ENCODE measurements at places on chromosomes 16 and 17.

DNA sequence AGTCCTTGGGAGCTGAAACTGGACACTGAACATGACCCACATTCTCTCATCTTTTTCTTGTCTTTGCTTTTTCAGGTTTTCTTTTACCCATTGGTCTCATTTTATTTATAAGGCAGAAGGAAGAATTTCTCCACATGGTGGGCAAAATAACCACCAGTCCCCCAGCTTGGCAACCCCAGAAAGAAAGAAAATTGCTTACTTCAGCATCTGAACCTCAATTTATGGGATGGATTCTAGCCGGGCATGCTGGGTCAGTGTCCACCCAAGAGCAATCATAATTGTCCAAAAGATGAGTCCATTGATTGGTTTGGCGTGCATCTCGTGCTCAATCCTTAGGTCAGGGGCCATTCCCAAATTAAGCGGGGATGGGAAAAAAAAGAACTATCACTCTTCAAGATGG, 163.7 kb downstream of the TMEM114 start:
- DNase-seq, result no peak

GRCh38 chr16:14321542-14321941, 250.4 kb downstream of the MRTFB start:
- peak; percentile 53 for DNase-seq

GRCh38 chr17:5672141-5672540, 87.8 kb upstream of the NLRP1 start:
- no peak for DNase-seq

DNA sequence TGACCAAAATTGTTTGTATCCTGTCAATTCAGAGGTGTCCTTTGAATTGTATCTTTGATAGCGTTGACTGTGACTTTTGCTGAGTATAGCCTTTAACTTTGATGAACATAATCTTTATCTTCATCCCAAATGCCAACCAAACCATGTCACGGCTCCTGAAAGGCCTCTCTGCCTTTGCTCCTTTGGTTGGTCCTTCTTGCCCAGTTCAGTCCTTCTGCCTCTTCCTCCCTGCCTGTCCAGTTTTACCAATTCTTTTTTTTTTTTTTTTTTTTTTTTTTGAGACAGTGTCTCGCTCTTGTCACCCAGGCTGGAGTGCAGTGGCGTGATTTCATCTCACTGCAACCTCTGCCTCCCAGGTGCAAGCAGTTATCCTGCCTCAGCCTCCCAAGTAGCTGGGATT, 12.9 kb upstream of the VPS4A start:
- no peak for DNase-seq

DNA sequence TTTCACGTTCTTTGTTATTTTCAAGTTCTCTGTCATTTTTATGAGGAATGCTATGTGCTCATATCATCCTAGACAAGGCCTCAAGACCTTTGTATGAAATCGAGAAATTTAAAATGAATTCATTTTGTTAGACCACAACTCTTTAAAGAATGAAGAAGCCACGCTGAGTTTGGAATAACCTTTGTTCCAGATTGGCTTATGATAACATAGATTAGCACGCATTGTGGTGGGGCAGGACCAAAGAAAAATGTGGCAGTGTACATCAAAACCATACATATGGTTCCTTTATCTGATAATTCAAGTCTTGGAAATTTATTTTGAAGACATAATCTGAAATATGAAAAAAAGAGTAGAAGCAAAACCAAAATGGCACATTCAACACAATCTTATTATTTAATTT, 2.2 kb downstream of the HSD17B2 start:
- no peak for DNase-seq

DNA sequence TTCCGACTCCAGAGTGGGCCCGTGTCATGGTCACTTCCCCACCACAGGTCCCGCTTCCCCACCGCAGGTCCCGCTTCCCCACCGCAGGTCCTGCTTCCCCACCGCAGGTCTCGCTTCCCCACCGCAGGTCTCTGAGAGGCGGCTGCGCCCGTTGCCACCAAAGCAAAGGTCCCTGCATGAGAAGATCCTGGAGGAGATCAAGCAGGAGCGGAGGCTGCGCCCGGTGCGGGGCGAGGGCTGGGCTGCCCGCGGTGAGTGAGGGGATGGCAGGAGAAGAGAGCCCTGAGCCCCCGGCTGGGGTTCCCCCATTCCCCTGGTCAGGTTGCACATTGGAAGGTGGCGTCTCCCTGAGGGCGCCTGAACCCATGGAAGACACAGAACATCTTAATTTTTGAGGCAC, 17.4 kb upstream of the TCF25 start:
- DNase-seq, result no peak

DNA sequence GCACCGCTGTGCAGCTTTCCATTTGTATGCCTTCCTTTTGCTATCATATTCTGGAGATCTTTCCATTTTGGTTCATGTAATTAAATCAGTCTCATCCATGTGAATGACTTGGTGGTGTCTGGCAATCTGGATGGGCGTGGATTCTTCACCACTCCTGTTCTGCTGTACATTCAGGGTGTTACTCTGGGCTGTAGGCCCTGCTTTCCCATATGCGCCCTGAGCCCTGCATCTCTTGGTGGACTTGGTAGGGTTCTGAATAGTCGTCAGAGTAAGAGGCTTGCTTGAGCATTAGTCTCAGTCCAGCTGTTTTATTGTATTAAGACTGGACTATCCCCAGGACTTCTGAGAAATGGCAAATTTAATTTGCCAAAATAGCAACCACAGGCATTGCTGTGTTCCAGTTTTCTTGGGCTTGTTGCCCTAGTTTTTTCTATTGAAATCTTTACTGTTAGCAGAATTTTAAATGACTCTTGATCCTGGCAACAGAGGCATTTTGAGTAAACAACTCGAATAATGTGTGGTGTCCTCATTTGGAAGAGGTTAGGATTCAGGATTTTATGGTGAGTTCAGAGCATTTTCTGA, 14.9 kb downstream of the BANP start:
- no peak for DNase-seq

- no peak for DNase-seq
Measured at GRCh38 chr16:2331199-2331930, 9.2 kb downstream of the ABCA3 start.

DNA sequence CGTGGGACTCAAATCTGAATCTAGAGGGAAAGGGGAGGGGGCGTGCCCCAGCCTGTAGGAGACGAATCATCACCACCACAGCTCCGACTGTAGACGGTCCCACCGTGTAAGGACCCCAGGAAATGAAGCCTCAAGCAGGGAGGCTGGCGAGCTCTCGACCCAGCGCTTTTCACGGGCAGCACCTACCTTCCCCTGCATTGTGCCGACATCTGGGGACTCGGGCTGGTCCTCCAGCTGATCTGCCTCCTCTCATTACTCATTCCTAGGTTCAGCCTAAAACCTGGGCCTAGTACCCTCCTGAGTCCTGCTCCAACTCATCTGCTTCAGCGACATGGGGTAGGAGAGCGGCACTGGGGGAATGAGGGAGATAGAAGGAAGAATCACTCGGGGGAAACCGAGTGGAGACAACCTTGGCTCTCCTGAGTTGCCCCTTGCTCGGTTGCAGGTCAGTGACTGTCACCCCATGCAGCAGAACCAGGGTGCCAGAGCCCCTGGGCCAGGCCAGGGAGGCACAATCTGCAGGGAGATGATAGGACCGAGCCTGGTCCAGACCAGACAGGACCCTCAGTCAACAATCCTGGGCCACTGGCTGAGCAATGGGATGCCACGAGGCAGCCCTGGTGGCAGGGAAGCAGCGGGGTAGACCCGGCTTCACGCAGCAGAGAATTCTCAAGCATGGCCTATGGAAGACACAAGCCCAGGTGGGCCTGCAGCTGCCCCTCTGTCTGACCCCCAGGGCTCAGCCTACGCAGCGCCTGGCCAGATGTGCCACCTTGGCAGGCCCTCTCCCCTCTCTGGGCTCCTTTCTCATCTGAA, 833 bp upstream of the BCAR1 start:
- no peak for DNase-seq

- DNase-seq, result peak; percentile 9
Measured at GRCh38 chr17:51608251-51608933, 348.0 kb downstream of the UTP18 start.

GRCh38 chr17:73325527-73325842, 13.7 kb upstream of the CDC42EP4 start:
- no peak for DNase-seq

DNA sequence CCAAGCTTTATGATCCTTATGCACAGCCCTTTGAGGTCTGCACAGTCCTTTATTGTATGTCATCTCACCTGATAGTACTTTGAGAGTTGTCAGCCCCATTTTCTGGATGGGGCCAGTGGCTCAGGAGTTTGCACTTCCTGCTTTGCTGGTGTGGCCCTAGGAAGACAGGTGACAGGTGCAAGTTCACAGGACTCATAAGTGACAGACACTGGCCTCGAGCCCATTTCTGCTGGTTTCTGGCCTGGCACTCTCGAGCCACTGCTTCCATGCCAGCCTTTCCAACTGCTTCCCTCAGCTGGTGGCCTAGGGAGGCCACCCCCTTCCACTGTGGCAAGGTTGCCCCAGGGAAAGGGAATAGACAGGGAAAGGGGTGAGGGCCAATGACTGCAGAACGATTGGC, 84.4 kb upstream of the CCL1 start:
- no peak for DNase-seq

- peak; percentile 67 for DNase-seq
Measured at GRCh38 chr16:74999219-74999608, 390 bp downstream of the ZNRF1 start.

DNA sequence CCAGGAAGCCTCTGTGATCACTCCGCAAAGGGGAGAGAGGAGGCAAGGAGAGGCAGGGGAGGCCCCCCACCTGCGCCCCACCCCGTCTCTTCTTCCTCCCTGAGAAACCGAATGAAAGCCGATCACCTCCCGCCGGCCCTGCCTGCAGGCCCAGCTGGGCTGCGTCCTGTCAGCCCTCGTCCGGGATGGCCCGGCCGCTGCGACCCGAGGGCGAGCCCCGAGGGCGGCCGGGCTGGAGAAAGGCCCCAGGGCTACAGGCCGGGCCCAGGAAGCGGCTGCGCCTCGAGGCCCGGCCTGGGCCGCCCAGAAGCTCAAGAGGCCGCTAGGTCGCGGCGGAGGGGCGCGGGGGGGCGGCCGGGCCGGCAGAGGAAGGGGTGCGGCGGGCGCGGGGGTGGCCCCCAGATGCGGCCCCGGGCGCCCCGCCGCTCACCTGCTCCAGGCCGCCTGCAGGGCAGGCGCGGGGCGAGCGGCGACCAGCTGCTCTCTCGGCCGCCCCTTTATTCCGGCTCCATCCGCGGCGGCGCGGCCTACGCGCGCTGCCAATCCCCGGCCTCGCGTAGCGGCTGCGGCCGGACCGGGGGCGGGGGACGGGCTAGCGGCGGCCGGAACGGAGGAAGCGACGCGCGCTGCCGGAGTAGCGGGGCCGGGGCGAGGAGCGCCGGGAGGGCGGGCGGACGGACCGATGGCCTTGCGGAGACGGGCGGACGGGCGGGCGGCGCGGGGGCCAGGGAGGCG, at the start of gene ZNF319:
ZNF319 (minus strand) TSS at position 702 of the 735 bp plus-strand sequence. CDS start 2,407 bp downstream, outside the sequence.
- DNase-seq, result no peak

DNA sequence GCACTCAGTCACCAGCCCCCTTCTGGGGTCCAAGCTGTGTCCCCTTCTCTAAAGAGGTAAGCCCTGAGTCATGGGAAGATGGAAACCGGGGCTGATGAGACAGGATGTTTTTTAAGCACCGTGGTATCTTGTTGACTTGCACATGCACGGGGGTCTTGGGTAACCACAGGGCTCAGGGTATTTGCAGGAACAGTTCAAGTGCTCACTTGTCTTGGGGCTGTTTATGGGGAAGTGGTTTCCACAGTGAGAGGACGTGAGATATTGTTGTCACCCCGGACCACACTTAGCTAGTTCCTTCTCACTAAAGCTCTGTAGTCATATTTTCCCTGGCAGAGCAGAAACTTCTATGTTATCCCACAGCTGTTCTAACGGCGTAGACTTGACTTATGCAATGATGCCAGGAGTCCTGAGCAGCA, 7.7 kb downstream of the CCL3L1 start:
- DNase-seq, result no peak

GRCh38 chr17:67469208-67469980, 92.3 kb downstream of the PITPNC1 start:
- DNase-seq, result peak; percentile 28

DNA sequence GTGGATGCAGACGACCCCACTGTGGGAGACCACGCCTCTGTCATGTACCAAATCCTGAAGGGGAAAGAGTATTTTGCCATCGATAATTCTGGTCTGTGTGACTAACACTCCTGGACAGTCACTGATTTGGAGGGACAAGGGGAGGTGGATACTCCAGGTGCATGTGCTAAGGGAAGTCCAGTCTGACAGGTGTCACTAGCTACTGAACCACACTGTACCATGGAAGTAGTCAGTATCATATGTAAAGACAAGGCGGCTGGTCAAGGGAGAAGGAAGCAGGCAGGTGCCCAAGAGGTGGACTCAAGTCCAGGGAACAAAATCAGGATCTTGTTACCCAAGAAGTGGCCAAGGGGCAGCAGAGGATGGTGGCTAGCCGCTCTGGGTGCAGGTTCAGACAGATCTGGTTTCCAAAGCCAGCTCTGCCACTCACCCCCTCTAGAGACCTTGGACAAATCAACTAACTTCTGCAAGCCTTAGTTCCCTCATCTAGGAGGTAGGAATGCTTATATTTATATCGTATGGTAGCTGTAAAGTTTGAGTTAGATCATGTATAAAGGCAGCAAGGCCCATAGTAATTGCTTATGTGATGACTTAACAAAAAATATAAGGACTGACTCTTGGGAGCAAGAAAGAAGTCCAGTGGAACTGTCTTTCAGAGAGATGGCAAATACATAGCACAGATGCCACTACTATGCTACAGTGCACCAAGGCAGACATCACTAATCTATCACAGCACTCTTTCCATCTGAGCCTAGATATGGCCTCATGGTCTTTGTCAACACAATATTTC, 22.1 kb downstream of the CDH5 start:
- no peak for DNase-seq

- no peak for DNase-seq
Measured at GRCh38 chr16:69241926-69242325, 55.0 kb downstream of the SNTB2 start.

DNA sequence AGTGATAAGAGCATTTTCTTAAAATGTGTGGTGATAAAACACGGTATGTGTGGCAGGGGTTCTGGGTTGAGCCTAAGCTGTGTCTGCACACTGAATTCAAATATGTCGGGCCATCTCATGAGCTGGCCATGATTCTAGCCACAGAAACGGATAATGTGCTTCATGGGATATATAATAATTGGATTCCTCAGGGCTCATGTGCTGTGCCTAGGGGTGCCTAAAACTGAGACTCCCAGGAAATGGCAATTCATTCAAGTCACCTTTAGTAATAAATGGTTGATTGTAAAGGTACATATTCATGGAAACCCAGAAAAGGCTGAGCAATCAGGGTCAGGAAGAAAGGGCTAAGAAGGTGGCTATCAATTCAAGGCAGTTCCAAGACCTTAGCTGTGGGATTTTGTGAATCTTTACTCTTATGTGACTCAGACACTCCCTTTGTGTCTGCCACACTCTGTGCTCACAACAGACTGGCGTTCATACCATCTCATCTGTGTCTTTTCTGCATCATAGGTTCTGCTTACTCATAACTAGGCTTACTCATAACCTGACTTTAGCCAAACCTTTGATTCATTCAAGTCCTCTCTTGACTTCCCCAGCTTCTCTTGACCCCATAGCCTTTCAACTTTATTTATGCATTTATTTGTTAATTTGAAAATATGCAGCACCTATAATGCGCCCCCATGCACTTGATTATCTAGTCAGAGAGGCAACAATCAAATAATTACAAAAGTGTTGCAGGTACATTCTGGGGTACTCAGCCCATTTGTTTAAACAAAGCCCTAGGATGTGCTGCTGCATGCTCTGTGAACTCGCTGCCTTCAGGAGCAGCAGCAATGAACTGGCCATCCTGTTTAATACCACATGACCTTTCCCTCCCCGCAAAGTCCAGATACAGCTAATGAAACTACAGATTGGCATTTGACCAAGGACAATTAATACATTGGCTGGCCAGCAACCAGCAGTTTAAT, 28.4 kb upstream of the MED13 start:
- DNase-seq, result no peak
